Right renal cortex interstitium (tissue), 3 donors: ENCODE measurements at places on chromosomes 1 and 21.

- no peak for DNase-seq
Observed at GRCh38 chr1:941015-941587, 17.4 kb downstream of the SAMD11 start.

- no peak for DNase-seq
Observed at GRCh38 chr21:46205766-46206162, 21.5 kb upstream of the SPATC1L start.

DNA sequence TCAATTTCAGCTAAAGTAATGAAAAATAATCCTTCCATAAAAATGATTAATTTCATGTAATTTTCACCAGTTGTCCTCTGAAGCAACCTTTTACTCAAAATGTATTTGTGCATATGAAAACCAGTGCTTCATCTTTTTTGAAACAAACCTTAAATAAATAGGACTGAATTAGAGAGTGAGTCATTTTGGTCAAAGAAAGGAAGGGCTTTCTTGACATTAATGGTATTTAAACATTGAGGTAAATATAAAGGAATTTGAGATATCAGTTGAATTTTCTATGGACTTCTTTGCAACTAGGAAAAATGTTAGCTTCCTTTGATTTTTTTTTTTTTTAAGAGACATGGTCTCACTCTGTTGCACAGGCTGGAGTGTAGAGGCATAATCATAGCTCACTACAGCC is 38.7 kb downstream of the SNX7 start:
- no peak for DNase-seq

DNA sequence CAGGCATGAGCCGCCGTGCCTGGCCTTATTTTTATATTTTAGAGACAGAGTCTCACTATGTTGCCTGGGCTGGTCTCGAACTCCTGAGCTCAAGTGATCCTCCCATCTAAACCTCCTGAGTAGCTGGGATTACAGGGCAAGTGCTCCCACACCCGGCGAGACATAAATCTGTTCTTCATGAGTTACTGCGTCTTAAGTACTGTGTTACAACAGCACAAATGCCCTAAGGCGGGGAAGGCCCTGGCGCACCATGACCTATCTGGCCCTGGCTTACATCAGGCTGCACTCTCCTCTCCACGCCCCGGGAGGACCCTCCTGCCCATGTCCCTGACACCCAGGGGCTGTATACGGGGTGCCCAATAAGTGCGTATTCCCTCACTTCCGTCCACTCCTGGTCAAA is 4.3 kb downstream of the GPR153 start:
- DNase-seq, result no peak

GRCh38 chr1:195763146-195763906 is 844.9 kb downstream of the KCNT2 start:
- DNase-seq, result no peak

- no peak for DNase-seq
Observed at GRCh38 chr1:185699874-185700273, 34.3 kb upstream of the HMCN1 start.

DNA sequence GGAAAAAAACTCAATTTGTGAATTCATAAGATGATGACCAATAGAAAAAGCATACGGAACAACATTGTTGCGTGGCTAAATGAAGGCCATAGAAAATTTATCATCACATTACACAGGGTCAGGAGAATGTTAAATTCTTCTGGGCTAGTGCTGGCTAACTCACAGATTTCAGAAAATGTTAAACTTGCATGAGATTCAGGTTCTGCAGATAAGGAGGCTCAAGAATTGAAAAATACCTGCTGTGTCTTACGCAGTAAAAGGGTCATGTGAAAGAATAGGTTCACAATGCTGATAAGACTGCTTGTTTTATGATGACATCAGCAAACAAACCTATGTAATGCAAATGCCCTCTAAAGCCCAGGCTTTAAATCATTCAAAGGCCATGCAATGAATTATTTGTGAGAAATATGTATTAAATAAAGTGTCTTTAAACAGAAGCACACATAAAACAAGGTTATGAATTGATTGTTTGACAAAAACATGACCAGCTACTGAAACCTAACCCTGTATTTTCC is 378.8 kb downstream of the USP25 start:
- no peak for DNase-seq

GRCh38 chr21:46393451-46393940 is 65.2 kb upstream of the DIP2A start:
- DNase-seq, result no peak

- no peak for DNase-seq
Observed at GRCh38 chr1:72060466-72061245, 221.7 kb downstream of the NEGR1 start.

- DNase-seq, result no peak
Observed at GRCh38 chr21:46322351-46323226, 1.1 kb downstream of the C21orf58 start.

- DNase-seq, result no peak
Observed at GRCh38 chr1:9112961-9113880, 15.7 kb downstream of the GPR157 start.

GRCh38 chr1:19433719-19433998 is 51.7 kb downstream of the CAPZB start:
- no peak for DNase-seq

GRCh38 chr21:46092026-46092764 is 5.7 kb upstream of the COL6A2 start:
- no peak for DNase-seq

- no peak for DNase-seq
Observed at GRCh38 chr1:246165826-246166709, 341.0 kb downstream of the SMYD3 start.

DNA sequence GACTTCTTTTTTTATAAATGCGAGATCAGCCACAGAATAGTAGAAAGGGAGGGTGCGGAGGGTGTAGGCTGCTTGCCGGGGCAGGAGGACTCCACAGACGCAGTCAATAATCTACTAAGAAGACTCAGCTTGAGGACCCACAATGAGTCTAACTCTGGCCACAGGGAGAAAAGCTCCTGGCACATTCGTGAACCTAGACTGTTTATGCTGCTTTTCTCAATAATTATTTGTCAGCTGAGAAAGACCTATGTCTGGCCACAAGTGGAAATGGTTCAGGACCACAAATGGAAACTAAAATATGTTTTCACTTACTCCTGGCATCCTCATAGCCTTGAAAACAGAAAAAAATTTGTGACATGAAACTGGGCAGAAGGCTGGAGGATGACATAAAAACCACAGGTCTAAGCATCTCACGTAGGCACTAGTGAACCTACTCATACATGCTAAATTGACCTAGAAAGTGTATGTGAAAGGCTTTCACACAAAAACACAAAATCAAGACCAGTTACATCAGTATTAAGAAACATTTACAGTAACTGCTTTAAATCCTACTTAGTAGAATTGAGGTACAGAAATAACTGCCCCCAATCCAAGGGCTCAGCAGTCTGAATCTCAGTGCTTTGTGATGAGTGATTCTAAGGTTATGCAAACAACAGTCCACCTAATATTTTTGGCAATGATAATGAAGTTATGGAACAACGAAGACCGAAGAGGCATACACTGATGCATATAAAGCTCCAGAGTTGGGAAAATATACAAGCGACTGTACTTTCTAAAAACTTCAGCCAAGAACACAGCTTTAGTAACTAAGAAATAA is 159.5 kb downstream of the SLC45A1 start:
- DNase-seq, result no peak

DNA sequence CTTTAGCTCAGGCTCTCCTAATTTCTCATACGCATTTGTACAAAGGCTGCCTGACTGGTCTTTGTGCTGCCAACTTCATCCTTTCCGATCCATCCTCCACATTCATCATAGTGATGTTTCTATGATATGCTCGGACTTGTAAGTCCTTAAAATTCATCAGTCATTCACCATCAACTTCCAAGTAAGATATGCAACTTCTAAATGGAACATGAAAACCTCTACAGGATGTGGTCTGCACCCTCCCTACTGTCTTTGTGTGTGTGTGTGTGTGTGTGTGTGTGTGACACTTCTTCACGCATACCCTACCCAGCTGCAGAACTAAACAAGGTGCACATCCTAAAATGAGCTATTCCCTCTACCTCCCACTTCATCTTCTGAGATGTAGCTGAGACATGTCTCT is 397.9 kb upstream of the NR5A2 start:
- DNase-seq, result no peak

DNA sequence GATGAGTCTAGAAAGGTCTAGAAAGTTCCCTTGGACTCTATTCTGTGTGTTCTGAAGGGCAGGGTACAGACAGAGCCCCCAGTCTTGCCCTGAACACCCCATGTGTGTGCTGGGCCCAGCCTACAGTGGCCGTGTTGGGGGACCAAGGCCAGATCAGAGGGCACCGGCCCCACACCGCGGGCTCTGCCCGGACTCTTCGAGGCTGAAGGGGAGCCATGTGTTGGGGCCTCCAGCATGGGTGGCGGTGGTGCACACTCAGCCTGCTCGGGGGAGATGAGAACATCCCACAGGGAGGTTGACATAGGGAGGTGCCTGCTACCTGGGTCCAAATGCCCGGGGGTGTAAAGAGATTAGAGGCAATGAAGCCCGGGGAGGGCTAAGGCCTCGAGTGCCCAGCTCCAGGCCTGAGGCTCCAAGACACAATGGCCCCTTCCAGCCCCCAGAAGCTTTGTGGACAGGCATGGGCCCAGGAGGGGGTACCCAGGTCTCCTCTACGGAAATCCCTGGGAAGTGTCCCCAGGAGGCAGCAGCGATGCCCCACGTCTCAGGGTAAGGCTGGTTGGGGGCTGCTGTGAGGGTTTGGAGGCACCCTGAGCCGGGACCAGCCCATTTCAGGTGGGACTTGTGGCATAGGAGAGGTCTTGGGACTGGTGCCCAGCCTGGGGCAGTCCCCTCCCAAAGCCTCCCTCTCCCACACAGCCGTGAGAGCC is 12.1 kb downstream of the ARHGEF16 start:
- DNase-seq, result no peak

DNA sequence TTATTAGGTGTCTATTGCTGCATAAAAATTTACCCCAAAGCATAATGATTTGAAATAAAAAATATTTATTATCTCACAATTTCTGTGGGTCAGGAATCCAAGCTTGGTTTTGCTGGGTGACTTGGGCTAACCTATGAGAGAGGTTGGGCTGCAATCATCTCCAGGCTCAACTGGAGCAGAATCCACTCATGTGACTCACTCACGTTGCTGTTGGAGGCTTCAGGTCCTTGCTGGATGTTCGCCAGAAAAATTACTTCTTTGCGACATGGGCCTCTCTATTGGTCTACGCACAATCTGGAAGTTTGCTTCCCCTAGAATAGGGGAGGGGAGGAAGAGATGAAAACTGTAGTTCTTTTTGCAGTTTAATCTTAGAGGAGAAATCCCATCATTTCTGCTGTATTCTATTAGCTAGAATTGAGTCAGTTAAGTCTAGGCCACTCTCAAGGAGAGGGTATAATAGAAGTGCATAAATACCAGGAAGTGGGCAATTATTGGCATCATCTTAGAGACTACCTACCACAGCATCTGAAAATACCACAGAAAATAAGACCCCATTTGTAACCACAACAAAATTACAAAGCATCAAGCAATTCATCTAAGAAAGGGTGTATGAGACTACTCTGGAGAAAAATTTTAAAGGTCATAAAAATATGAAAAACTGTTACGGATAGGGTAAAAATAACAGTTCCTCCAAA is 5.7 kb upstream of the FASLG start:
- DNase-seq, result no peak

DNA sequence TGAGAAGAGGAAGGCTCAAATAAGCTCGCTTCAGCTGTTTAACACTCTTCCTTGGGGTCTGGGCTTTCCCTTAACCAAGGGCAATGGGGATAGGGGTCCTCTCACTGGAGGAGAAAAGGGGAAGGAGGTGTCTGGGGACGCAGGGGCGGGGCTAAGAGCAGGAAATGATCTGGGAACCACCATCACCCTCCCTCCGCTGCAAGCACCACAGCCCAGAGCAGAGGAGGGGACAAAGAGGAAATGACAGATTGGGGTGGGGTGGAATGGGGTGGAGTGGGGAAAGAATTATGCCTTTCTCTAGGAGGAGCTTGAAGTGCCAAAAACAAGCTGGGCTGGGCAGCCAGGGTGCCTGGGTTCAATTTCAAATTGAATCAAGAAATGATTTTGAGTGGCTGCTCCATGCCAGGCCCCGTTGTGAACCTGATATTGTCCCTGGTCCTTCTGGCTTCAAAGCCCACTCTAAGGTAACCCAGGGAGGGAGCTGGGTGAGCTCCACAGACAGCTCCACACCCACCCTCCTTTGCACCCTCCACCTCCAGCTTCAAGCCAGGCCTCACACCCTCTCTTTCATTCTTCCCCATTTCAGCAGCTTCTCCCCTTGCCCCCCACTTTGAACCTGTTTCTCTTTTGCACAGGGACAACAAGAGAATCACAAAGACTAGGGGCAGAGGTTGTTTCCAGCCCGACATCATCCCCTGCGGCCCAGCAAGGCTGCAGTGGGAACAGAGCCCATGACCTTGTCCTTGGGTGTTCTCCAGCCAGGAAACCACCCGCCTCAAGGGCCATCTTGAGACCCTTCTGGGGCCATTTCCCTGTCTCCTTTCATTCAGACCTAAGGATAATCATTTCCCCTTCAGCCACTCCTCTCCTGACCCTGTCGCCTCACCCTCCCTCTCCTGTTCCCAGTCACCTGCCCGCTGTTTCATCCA is 1.1 kb downstream of the ARHGAP30 start:
- no peak for DNase-seq

DNA sequence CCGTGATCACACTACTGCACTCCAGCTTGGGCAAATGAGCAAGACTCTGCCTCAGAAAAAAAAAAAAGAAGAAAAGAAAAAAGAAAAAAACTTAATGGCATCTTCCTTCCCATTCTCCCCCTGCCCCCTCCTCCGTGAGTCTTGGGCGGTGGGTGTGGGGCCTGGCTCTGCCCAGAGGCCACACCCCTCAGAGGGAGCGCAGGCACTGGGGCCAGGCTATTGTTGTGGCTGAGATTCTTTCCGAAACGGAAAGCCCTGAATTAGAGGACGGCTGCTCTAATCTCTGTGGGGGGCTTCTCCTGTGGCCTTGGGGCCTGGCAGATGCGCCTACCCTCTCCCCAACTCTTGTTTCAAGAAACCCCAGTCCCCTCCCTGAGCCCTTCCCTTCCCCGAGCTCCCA is 4.1 kb upstream of the FAM110D start:
- DNase-seq, result no peak

- no peak for DNase-seq
Observed at GRCh38 chr1:63116016-63116415, 206.4 kb upstream of the FOXD3 start.

- DNase-seq, result no peak
Observed at GRCh38 chr1:26049531-26050247, 3.8 kb upstream of the SLC30A2 start.

DNA sequence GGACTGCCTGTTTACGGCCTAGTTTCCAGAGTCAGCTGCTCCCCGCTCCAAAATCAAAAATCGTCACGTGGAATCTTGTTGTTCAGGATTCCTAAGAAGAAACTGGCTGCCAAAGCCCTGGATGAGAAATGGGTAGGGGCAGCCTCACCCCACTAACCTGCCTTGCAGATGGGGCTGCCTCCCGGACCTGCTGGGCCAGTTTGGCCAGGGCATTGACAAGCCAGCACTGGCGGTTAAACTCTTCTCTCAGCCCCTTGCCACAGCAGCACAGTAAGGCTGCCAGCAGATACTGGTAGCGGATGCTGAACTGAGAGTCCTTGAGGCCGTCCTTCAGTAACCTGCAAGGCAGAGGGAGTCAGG is 31.6 kb upstream of the PPP1R15B start:
- no peak for DNase-seq
